Activated gamma-delta T cell treated with Interleukin-2 at 50 U/mL for 16 hours (primary cell): ENCODE measurements at places on chromosomes 7 and 10.

GRCh38 chr7:86972072-86972471 is 87.4 kb downstream of the ELAPOR2 start:
- DNase-seq, result no peak

- DNase-seq, result no peak
Observed at GRCh38 chr10:34687434-34688210, 127.5 kb downstream of the PARD3 start.

GRCh38 chr7:114901771-114902170 is 20.1 kb upstream of the MDFIC start:
- DNase-seq, result no peak

DNA sequence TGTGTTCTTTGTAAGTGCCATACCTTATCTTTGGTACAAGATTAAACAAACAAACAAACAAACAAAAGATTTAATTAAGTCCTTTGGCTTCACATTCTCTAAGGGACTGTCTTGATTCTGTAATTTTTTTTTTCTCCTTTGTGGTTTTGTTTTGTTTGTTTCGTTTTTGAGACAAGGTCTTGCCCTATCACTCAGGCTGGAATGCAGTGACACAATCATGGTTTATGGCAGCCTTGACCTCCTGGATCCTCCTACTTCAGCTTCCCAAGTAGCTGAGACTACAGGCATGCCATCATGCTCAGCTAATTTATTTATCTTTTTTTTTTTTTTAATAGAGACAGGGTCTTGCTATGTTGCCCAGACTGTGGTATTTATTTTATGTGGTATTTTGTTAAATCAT is 165.8 kb downstream of the LRRC4 start:
- no peak for DNase-seq

- no peak for DNase-seq
Observed at GRCh38 chr7:78514634-78515033, 716.1 kb downstream of the PHTF2 start.
